Epithelial cell of prostate (primary cell): ENCODE measurements at places on chromosomes 4 and X.

DNA sequence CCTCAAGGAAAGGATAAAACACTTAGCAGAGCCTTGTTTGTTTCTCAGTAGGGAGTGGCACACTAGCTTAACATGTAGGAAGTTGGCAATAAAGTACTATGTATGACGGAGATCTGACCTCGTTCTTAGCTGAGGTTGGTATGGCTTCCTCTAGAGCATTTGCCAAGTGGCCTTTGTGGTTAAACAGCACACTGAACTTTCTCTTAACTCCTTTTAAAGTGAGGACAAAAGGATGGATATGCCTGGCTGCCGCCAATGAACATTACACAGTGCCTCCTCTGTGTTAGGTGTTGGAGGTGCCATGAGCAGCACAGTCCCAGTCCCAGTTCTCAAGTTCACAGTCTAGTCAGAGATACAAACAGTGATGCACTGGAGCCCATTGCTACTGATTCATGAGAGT lies 54.4 kb downstream of the VGLL1 start:
- DNase-seq: no peak

DNA sequence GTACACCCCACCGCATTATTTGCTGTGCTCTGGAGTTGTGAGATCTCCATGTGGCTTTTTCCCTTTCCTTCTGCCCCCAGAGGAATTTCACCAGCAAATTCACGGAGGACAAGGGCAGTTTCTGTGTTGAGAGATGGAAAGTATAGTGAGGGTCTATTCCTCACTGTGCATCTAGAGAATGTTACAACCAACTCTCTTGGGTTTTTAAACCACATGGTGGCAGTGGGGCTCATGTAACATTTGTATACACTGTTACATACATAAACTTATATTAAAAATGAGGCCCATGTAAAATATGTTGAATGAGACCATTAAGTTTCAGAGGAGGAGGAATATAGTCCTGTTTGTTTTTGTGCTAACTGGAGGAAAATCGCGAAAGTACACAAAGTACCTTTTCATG lies 909 bp upstream of the PRKG2 start:
- no peak for DNase-seq

- no peak for DNase-seq
Observed at GRCh38 chrX:153623310-153624029, 23.5 kb upstream of the DUSP9 start.

DNA sequence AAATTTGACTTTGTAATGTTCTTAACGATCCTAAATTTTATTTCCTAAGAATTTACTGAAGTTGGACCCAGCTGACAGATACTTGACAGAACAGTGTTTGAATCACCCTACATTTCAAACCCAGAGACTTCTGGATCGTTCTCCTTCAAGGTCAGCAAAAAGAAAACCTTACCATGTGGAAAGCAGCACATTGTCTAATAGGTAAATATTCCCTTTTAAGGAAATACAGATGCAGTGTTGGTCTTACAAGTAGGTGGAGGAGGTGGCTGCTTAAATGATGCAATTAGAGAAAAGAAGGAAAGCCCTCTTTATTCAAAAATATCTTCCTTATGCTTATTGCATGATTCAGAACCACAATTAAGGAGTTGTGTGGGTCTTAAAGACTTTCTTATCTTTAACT lies 73.5 kb downstream of the RS1 start:
- DNase-seq: no peak

DNA sequence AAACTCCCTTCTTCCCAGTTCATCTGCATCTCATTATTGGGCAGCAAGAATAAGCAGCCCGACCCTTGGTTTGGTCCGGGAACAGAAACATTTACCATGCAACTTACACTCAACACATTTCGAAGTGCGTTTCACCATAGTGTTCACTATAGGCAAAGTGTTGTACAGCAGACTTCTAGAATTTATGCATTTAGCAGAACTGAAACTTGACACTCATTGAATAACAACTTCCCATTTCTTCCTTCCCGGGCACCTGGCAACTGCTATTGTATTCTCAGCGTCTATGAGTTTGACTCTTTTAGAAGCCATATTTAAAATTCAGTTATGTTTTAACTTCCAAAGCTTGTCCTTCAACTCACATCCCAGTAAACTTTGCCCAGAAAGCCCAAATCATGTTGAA lies 840.6 kb downstream of the NLGN4X start:
- DNase-seq: no peak

DNA sequence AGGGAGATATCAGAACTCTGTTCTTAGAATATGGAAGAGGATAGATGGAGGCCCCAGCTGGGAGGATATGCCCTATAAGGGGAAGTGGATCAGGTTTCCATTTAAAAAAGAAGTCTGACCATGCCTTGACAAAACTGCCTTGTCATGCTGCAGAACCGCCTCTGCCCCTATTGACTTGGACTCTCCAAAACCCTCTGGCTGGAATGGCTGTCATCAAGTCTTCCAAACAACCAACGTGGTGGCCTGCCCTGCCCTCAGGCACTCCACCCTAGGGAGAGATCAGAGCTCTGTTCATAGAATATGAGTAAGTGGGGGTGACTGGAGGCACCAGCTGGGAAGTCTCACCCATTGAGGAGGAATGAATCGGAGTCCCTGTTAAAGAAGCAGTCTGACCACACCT lies 114.9 kb downstream of the VSIG4 start:
- DNase-seq: peak; percentile 64

- DNase-seq: no peak
Observed at GRCh38 chr4:34432706-34433105, 1811.6 kb downstream of the ARAP2 start.

DNA sequence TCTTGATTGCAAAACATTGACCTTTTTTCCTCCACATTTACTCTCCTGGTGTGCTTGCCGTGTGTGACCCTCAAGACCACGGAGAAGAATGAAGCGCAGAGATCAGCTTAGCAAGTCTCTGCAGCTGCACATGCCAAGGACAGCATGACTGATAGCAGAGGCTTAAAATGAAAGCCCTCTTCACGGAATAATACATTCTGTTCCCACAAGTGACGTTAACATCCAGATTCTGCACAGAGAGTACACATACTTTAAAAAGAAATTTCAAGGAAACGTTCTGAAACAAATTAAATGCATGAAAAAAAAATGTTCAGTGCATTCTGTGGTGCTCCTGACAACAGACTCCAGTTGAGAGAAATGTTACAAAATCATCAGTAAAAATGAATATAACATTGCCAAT lies 60.9 kb downstream of the SLC7A11 start:
- DNase-seq: no peak

- DNase-seq: no peak
Observed at GRCh38 chr4:17168571-17168970, 270.1 kb upstream of the LDB2 start.

GRCh38 chrX:69289046-69289792 lies 124.0 kb upstream of the PJA1 start:
- no peak for DNase-seq

GRCh38 chr4:115575851-115576250 lies 462.4 kb upstream of the NDST4 start:
- DNase-seq: no peak

DNA sequence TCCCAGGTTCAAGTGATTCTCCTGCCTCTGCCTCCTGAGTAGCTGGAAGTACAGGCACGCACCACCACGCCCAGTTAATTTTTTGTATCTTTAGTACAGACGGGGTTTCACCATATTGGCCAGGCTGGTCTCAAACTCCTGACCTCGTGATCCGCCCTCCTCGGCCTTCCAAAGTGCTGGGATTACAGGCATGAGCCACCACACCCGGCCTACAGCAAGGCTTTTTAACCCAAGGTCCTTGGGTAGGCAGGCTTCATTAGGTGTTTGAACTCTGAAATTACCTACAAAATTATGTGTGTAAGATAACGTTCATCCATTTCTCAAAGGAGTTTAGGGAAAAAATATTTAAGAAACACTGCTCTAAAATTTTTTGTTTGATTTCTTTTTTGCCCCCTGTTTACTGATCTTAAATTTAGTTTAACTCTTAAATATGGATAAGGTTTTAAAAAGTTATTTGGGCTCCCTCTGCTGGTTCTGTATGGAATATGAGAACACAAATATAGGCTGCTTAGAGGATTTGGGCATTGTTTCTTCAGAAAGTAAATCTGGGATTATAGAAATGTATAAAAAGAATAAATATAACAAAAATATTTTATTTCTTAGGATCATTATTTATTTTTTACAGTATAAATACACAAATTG lies 92.8 kb downstream of the CBR4 start:
- DNase-seq: no peak

- no peak for DNase-seq
Observed at GRCh38 chr4:54657551-54658251, at the start of gene KIT. Gene KIT (plus strand): TSS chr4:54657957. CDS start chr4:54658015, 58 bp downstream.

DNA sequence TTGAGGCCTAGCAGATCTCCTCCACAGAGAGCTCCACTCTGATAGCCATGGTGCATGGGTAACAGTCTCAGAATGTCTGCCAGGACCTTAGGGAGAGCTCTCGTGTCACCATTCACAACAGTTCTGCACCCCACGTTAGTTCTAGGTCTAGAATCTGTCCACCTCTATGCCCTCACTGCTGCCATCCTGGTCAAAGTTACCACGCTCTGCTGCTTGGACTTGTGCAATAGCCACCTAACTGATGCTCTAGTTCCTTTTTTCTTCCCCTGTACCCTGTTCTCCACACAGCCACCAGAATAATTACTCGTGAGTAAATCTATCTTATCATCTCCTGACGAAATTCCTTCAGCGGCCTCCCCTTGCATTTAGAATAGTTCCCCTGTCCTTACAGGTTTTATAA lies 268.8 kb upstream of the GATB start:
- DNase-seq: no peak

DNA sequence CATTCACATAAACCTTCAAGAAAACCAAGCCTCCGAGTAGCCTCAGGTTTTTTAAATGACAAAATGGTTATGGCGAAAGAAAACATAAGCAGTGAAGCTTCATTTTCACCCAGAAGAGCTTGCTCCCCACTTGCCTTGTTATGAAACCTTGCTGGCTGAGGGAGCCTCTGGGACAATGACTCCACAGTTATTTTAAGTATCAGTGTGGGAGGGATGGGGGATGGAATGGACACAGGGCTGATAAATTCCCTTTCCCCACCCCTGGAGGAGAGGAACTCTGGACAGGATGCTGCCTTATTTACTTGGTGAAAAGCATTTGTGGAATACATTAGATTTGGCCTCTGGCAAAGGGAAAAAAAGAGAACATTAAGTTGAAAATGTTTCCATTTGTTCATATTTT lies 220.7 kb upstream of the CNKSR2 start:
- no peak for DNase-seq

DNA sequence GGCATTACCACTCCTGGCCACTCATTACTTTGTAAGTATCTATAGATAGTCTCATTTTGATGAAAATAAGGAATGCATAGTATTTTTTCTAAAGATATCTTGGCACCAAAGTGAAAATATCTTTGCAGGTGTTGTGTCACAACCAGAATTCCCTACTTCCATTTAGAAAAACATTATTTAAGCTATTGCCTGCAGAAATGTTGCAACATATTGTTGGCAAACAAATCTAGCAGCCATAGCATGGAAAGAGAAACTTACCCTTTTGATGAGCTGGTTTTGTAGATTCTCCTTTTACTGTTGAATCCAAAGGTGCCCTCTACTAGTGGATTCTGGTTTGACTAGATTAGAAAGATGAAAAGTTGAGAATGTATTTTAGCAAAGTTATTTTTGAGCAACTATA lies 138.8 kb downstream of the AREG start:
- DNase-seq: no peak

GRCh38 chrX:72395237-72395636 lies 89.5 kb upstream of the CITED1 start:
- no peak for DNase-seq

DNA sequence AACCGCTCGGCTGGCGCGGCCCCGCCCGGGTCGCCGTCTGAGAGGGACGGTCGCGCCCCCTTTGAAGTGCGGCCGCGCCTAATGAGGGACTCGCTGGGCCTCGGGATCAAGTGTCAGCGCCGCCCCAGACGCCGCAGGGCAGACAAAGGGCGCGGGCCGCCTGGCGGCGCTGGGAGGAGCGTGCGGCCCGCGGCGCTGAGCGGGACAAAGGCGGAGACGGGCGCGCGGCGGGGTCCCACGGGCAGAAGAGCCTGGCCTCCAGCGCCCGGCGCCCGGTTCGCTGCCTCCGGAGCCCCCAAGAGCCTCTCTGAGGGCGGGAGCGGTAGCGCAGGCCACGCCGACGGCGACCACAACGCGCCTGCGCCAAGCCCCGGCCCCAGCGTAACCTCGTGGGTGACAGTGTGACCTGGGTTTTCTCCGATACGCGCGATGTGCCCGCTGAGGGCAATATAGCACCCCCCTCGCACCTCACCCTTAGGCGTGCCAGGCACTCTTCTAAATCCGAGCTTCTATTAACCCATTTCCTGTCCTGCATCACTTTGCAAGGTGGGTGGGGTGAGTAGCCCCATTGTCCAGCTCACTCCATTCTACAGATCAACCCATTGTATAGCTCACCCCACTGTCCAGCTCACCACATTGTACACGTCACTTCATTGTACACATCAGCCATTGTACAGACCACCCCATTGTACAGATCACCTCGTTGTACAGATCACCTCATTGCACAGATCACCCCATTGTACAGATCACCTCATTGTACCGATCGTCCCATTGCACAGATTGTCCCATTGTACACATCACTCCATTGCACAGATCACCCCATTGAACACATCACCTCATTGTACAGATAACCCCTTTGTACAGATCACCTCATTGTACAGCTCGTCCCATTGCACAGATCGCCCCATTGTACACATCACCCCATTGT lies 33.7 kb upstream of the STX18 start:
- DNase-seq: no peak

DNA sequence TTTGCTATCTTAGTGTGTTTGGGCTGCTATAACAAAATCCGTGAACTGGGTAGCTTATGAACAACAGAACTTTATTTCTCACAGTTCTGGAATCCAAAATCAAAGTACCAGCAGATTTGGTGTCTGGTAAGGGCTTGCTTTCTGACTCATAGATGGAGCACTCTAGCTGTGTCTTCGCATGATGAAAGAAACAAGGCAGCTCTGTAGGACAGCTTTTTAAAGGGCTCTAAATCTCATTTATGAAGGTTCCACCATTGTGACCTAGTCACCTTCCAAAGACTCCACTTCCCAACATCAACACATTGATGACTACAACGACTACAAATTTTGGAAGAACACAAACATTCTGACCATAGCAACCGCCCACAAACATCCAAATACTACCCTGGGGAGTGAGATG lies 158.6 kb upstream of the LCORL start:
- DNase-seq: no peak

GRCh38 chrX:97119474-97120109 lies 235.9 kb downstream of the RPA4 start:
- no peak for DNase-seq

GRCh38 chrX:843306-843705 lies 212.7 kb downstream of the SHOX start:
- DNase-seq: no peak

DNA sequence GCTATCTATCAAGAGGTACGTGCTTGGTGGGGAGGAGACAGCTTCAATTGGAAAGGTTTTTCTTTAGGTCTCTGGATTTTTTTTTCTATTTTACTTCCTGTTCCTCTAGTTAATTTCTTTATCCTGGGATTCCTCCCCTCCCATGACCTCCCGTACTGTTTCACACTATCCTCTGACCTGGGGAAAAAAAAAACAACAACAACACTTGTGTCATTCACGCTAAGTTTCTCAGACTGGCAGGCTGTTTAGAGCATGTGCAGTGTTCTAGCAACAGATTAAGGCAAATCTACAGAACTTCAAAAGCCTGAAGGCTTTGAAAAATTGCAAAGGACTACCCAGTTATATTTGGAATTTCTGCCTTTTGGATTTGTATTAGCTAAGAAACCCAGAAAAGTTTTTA lies 358.4 kb downstream of the ARHGAP24 start:
- DNase-seq: no peak
